ENCODE measurements at places on chromosomes 6 and 20.

DNA sequence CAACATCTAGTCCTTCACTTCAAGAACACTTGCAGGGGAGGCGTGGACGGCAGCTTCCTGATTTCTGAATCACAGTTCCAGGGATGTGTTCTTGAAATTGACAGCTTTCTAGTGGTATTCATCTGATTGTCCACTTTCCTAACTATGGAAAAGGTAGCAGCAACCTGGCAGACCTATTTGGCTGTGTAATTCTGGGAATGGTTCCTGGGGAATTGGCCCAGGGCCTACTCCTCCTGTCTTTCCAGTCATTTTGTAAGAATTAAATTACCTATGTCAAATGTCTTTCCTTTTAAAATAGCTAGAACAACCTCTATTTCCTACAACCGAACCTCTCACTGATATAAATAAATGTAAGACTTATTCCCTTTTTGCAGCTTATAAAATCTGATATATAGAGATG, 85.5 kb upstream of the RSPO3 start:
- no peak for DNase-seq

DNA sequence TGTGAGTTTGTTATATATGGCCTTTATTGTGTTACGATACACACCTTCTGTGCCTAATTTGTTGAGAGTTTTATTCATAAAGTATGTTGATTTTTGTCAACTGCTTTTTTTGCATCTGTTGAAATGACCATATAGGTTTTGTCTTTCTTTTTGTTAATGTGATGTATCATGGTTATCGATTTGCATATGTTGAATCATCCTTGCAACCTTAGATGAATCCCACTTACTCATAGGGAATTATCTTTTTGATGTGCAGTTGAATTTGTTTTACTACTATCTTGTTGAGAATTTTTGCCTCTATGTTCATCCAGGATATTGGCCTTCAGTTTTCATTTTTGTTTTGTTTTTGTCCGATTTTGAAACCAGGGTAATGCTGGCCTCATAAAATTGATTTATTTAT, 45.7 kb upstream of the TPD52L1 start:
- DNase-seq = no peak

GRCh38 chr6:170150590-170150945, 140.3 kb downstream of the DLL1 start:
- no peak for DNase-seq

DNA sequence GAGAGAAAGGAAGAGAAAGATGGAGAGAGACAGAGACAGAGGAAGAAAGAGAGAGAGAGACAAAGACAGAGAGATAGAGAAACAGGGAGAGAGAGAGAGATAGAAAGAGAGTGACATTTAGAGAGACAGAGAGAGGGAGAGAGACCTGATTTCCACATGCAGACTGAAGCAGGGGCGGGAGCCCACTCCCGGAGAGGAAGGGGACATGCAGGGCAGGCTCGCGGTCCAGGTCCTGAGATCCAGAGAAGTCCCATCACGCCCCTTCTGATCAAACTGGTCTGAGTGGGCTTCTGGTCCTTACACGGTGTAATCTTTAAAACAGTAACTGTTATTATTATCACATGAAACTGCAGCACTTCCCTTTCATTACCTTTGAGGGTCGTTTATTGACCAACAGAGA, 62.2 kb downstream of the PHACTR3 start:
- DNase-seq = no peak

DNA sequence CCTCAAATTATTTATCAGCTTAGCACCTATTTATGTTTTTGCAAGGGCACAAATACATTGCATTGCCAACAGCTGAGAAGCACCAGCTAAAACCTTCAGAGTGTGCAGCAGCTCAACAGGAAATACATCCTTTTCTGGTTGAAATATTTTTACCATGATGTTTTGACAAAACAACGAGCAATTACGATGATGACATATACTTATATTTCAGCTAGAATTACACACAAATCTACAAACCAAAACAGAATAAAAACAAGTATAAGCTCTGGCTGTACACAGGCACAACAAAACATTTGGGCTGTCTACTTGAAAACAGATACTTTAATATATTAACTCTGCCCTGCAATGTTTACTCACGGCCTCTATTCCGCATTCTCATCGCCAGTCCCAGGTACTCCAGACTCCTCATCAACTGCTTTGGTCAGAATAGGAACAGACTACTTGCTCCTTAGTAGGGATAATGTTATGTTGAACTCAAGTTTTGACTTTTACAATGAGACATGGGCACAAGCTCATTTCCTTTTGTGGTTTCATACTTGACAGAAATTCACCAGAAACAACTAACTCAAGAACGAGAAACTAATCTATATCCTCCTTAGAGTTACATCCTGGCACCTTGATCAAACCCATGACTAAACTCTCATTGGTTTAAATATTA, 377.6 kb downstream of the ESR1 start:
- no peak for DNase-seq

GRCh38 chr6:7184502-7184901, 76.7 kb downstream of the RREB1 start:
- no peak for DNase-seq

GRCh38 chr6:56752009-56752408, 109.3 kb upstream of the DST start:
- DNase-seq = no peak

DNA sequence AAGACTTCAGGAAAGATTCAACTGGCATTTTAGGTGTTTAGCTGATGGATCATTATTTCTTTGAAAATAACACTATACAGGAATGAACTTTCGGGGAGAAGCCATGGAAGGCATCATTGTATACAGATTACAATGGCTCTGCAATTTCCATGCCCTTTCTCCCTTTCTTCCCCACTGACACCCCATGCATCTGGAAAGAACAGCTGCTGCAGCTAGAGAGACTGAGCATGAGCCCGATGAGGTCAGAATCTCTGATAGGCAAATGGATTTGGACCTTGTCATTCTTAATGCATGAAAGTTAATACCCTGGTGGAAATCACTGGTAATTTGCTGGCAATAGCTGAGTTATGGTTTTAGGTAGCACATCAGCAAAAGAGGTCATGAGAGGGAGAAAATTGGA, 54.8 kb downstream of the BTBD3 start:
- DNase-seq = no peak

DNA sequence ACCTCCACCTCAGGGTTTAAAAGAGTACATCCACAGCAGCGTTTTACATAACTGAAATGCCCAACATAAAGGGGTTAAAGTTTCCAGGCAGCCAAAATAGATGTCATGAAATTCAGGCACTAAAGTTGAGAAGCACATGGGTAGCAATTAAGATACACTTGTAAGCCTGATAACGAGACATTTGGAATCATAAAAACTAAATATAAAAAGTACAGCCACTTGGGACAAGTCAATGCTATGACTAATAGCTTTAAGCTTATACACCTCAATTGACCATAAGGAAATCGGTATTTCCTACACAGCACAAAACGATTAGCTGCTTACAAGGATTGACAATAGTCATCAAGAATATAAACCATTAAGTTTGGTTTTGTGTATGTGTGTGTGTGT, 11.8 kb downstream of the LOC128125822 start:
- DNase-seq = no peak

DNA sequence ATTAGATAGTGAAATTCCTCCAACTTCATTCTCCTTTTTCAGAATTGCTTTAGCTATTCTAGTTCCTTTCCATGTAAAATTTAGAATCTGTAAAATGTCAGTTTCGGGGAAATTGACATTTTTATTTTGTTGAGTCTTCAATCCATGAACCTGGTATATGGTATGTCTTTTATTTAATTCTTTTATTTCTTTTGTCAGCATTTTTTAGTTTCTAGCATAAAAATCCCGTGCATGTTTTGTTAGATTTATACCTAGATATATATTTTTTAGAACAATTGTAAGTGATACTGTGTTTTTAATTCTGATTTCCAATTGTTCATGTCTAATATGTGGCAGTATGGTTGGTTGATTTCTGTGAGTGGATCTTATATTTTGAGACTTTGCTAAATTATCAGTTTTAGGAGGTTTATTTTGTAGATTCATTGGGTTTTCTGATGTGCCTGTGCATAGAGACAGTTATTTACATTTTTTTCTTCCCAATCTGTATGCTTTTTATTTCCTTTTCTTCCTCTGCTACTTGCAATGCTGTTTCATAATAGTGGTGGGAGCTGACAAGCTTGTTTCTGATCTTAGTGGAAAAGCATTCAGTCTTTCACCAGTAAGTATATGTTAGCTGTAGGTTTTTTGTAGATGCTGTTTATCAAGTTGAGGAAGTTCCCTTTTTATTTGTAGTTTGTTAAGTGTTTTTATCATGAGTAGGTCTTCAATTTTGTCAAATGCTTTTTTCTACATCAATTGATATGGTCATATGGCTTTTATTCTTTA, 13.7 kb downstream of the TAB2 start:
- no peak for DNase-seq

- no peak for DNase-seq
Measured at GRCh38 chr20:19761326-19761725, 3.3 kb downstream of the RIN2 start.

DNA sequence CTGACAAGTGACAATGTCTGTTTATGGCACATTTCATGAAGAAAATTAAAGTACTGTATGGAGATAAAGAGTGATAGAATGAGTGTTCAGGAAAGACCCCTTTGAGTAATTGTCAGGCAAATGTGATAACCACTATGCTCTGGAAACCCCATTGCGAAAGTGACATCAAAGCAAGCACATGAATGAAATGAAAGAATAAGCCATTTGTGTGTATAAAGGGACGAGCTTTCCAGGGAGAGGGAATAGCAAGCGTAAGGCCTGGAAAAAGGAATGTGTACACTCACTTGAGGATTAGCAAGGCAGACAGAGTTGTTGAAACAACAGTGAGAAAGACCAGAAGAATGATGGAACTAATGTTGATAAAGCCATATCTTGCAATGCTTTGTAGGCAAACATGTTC, 490.0 kb downstream of the GRIK2 start:
- DNase-seq = no peak

DNA sequence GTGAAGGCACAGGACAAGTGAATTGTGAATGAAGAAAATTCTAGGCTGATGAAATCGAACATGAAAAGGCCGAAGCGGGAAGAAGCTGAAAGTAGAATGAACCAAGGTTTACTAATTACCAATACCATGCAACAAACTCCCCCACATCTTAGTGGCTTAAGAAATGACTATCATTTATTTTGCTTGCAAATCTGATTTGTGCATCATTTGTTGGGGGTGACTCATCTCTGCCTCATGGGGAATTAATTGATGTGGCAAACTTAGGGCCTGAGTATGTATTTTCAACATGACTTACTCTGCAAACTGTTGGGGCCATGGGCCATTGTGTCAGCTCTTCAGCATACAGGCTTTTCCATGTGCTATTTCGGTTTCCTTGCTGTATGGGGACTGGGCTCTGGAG, 26.8 kb downstream of the PPP1R14C start:
- no peak for DNase-seq

DNA sequence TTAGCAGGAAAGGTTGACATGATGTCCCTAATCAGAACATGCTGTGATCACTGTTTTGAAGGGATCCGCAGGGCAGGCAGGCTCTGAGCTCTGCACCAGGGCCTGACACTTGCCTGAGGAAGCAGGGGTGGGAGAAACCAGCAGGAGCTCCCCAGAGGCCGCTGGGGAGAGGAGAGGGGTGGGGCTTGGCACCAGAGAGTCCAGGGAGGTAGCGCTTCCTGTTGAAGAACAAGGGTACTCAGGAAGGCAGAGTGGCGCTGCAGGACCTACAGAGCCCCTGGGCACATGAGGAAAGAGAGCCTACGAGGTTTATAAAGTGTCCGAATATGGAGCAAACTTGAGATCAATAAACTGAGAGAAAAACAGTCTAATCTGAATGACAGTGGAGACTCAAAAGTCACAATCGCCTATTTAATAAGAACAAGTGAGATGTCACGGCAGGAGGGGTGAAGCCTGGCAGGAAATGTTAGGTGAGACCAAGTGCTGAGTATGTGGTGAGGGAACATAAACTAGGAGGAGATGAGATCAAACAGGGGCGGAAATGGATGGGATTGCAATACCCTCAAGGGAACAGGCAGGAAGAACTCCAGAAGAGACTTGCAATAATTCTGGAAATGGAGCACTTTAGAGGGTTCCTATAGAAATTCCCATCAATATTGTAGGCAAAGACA, 5.8 kb upstream of the TBXT start:
- DNase-seq = no peak

- DNase-seq = no peak
Measured at GRCh38 chr20:48203252-48203651, 418.0 kb upstream of the SULF2 start.

DNA sequence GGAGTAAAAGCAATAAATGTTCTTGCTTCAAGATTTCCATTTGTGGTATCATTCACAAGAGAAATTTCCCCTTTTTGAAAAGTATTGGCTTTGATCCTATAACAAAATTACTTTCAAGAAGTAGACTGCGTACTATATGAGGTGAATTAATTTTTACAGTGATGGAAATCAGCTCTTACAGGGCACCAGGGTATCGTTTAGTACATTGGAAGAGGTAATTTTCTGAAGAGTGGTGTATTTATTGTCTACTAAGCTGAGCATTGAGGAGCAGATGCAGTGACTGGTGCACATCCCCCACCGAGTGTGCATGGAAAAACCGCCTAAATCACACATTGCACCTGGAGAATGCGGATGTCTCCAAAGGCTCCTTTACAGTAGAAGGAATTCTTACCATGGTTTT, 209.5 kb downstream of the SAMD5 start:
- DNase-seq = no peak

- DNase-seq = no peak
Measured at GRCh38 chr6:99285881-99286280, 63.6 kb downstream of the FAXC start.

DNA sequence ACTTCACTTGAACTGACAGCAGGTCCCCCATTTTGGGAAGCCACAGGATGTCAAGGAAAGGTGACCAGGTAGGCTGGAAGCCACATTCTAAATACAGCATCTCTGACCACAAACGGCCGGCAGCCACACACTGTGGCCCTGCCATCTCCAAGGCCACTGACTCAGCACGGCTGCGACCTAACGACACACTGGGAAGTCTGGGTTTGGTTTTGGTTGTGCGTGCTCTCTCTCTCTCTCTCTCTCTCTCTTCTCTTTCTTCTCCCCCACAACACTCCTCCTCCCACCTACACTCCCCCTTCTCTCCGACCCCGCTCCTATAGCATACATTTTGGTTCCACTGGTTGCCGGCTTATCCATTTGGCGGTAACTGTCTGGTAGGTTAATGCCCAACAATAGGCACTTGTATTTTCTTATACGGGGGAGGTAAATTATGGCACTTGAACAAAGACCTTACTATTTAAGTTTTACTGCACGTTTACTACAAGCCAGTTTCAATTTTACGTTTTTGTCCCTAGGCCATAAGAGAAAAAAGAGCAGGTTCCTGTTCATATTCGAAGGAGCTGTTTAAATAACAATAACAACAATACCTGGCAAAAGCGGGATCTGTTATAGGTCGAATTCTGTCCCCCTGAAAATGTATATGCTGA, 103.6 kb downstream of the GMDS start:
- no peak for DNase-seq

GRCh38 chr6:6629402-6629801, 40.9 kb downstream of the LY86 start:
- DNase-seq = no peak
